GM13976 (cell line): ENCODE measurements at places on chromosomes 3 and 15.
A peak's percentile ranks its signal among the peaks of the same experiment; 100 is the strongest.

GRCh38 chr15:92006186-92007028, 152.9 kb downstream of the SLCO3A1 start:
- DNase-seq: no peak

- DNase-seq: no peak
Observed at GRCh38 chr15:29933042-29933803, 111.0 kb upstream of the TJP1 start.

DNA sequence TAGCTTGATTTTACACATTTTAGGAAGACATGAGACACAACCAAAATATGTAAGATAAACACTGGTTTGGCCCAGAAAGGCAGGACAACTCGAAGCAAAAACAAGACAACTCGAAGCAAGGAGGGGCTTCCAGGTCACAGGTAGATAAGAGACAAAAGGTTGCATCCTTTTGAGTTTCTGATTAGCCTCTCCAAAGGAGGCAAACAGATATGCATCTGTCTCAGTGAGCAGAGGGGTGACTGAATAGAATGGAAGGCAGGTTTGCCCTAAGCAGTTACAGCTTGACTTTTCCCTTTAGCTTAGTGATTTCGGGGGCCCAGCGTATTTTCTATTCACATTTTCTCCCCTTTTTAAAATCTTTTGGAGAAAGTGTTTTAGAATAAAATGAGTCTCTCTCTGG, 74.7 kb downstream of the GLDN start:
- DNase-seq: no peak

DNA sequence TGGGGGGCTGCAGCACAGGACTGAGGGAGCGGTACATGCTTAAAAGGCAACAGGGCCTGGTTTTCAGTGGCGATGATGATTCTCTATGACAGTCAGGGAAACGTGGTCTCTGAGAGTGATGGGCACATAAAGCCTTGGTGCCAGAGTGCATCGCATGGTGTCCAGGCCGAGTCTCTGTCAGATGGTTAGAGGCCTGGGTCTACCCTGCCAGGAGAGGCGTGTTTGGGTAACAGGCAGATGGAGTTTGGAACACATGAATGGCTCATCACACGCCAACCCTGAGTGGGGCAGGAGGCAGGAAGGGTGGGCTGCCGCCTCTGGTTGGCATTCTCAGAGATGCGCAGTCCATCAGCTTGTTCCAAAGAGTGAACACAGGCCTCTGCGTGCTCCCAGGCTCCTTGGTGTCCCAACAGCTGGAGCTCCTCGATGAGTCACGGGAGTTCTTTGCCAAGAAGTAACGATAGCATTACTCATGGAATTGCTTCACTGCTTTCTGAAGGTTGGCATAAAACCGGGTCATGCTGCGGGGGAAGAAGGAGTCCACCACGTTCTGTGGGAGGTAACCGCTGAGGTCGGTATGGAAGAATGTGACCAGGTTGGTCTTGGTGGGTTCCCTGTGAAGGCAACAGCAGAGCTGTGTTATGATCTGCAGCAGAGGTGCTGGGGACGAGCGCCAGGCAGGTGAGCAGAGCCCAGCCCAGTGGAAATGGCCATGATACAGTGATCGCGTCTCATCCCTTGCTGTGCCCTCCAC, 11.0 kb downstream of the STARD5 start:
- no peak for DNase-seq

DNA sequence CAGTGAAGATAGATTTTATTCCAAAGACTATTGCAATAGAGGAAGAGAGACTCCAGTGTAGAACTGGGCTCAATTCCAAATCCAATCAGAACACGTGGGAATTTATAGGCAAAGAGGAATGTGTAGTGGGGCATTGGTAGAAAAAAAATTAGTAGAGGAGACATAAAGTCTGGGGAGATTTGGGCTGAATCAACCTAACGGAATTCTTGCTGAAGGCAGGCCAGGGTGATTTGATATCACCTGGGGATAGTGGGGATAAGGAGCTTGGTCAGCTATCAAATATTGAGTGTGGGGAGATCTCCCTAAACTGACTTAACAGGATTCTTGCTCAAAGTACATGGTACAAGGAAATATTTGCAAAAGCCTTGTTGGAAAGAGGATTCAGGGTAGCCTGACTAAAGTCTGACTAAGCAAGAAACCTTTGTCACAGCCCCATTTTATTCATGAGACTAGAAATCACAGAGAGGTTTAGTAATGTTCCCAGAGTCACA, 29.6 kb downstream of the SST start:
- DNase-seq: no peak

- DNase-seq: no peak
Observed at GRCh38 chr3:113663761-113664160, 32.7 kb downstream of the USF3 start.

DNA sequence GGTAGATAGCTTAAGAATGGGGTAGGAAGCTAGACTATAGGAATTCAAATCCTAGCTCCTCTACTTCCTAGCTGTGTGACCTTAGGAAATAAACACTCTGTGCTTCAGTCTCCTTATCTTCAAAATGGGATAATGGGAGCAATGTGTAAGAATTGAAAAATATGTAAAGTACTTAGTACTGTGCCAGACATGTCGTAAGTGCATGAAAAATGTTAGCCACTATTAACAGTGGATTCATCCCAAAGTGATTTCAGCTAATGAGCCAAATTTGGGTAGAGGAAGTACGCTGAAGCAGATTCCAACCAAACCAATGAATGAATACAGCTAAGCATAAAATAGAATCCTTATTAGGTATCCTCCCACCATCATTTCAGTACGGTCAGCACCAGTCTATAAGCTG, 192.1 kb downstream of the RORA start:
- no peak for DNase-seq

GRCh38 chr15:53693729-53694475, 65.6 kb downstream of the WDR72 start:
- no peak for DNase-seq

- no peak for DNase-seq
Observed at GRCh38 chr3:39434574-39434973, 28.1 kb downstream of the RPSA start.

DNA sequence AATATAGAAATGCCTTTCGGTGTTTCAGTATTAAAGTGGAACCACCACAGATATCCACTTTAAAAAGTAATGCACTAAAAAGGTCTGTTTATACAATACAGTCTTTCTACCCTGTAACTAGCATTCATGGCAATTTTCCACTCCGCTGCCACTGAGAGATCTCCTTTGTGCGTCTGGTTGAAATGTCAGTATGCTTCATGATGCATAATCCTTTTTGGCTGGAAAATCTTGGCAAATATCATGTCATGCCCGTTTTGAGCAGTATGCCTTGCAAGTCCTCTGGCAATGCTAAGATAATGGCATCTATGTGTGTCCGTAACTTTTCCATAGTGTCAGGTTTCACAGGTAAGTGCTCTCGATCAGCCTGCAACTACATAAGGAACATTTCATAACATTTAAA, 30.8 kb upstream of the ARF4 start:
- DNase-seq: no peak

- DNase-seq: peak; percentile 76
Observed at GRCh38 chr3:13072239-13072599, 1.0 kb downstream of the IQSEC1 start.

DNA sequence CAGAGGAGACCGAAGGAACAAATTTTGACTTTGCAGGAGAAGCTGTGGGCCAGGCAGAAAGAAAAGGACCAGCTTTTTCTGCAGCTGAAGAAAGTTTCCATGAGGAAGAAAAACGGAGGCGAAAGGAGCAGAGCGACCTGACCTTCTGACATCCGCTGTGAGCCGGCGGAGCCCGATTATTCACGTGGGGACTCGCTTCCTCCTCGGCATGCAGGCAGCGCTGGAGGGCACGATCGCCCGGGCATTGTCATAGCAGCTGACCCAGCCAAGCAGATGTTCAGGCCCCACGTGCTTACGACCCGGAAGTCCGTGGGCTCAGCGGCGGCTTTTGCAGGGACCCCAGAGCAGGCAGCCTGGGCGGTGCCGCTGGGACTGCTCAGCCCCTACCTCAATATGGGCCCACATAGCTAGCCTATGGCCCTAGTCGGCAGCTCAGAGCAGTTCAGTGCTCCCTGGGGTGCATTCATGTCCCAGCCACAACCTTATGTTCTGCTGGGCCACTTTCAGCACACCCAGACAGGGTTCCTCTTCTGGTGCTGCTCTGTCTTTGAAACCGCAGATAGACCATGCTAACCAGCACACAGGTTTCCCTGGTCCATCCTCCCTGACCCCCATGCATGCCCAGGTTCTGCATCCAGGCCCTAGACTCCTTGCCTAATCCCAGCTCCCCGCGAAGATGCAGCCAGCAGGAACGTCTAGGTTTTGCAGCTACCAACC, 10.5 kb upstream of the EIF4A2 start:
- peak; percentile 86 for DNase-seq

GRCh38 chr15:41503669-41504010, 10.0 kb downstream of the ITPKA start:
- DNase-seq: no peak

GRCh38 chr3:102297072-102297658, 137.7 kb upstream of the ZPLD1 start:
- DNase-seq: no peak

DNA sequence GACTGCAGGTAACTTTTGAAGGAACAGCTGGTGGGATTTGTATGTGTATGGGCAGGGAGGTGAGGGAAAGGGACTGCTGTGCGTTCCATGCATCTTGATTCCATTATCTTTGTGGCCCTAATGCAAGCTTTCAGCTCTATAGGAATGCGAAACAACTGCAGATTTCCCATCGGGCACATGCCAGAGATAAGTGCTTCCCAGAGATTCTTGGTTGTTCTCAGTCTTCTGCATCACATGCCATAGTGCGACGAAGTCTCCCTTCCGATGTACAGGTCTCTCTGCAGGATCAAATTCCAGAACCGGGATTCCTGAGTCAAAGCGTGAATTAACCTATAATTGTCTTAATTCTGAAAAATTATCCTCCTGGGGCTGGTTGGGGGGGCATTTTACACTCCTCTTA, 72.6 kb upstream of the NSMCE3 start:
- no peak for DNase-seq

GRCh38 chr3:31614162-31614921, 81.6 kb downstream of the STT3B start:
- DNase-seq: no peak

GRCh38 chr15:43514241-43515057, 3.0 kb upstream of the MAP1A start:
- DNase-seq: peak; percentile 51

- no peak for DNase-seq
Observed at GRCh38 chr3:62604298-62604697, 230.9 kb upstream of the FEZF2 start.

- no peak for DNase-seq
Observed at GRCh38 chr15:38171973-38172372, 80.7 kb upstream of the SPRED1 start.

DNA sequence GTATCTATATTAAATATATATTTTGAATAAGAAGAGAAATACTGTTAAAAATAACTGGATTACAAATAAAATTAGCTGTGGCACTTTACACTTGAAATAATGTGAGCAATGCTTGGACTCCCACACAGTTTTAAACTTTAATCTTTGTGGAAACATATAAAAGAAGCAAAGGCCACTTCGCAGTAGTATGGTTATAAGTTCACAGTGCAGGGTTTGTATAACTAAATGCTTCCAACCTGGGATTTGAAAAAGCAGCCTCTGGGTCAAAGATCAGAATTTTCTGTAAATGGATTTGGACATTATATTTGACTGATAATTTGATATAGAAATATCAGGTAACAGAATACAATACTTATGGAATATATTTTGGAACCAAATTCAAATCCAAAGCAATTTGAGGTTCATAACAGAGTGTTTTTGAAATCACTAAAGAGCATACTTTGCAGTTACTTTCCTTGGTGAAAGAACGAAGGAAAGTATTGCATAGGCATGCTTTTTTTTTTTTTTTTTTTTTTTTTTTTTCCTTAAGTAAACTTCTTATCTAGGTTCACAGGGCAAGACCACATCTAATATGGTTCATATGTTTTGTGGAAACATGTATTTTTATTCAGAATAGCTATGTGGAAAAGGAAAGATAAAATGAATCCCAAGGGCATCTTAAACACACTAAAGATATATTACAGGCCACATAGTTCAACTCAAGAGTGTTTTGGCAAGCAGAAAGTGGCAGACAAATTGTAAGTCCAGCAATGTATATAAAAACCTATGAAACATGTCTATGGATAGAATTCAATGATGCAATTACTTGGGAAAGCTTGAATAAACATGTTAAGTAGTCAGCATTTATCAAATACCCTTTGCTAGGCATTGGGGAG, 47.1 kb upstream of the SGO1 start:
- DNase-seq: no peak

DNA sequence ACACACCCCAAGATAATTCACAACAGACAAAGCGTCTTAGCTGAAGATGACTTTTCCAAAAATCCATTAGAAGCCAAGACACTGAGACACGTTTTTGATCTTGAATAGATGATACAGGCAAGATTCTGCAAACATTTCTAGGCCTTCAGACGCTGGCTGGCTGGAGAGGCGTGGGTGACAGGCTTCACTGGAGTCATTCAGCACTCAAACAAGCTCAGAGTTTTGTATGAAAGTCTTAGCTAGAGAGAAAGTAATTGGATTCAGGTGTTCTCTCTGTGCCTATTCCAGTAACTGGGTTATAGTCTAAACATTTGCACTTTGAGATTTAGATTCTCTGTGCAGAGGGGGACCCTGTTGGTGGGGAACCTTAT, 147.7 kb upstream of the BHLHE40 start:
- DNase-seq: no peak

DNA sequence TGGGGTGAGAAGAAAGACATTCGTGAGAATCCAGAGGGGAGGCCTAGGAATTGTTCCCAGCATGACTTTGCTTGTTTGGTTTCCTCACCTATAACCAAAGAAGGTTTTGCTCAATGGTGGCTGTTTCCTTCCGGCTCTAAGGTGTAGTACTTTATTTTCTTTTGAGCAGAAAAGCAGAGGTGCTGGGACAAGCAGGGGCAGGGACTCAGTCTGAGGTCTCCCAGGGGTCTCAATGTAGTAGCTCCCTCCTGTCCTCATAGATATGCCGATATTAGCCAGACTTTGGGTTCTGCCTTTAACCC, 41.6 kb downstream of the ZBTB38 start:
- no peak for DNase-seq

DNA sequence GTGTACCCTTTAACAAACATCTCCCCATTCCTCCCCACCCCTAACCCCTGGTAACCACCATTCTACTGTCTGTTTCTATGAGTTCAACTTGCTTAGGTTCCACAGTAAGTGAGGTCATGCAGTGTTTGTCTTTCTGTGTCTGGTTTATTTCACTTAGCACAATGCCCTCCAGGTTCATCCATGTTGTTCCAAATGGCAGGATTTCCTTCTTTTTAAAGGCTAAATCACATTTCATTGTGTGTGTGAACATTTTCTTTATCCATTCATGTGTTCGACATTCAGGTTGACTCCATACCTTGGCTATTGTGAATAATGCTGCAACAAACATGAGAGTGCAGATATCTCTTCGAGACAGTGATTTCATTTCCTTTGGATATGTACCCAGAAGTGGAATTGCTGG, 62.7 kb downstream of the TJP1 start:
- DNase-seq: no peak

DNA sequence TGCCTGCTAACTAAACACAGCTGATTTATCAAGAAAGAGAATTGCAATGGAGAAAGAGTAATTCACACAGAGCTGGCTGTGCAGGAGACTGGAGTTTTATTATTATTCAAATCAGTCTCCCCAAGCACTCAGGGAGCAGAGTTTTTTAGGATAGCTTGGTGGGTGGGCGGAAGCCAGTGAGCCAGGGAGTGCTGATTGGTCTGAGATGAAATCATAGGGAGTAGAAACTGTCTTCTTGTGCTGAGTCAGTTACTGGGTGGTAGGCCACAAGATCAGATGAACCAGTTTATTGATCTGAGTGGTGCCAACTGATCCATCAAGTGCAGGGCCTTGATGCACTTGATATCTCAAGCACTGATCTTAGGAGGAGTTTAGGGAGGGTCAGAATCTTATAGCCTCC, 891.9 kb upstream of the CADM2 start:
- DNase-seq: no peak

- no peak for DNase-seq
Observed at GRCh38 chr3:117509858-117510257, 800.3 kb downstream of the TUSC7 start.
